Progenitor cell of endocrine pancreas (in vitro differentiated cells): ENCODE measurements at places on chromosomes 5 and 9. TPM values are rescaled to one million over a fixed set of nuclear protein-coding genes. Genes with fewer than 3 reads are reported as not detected.

The BTNL8 gene
- not detected in 2 replicates for total RNA-seq

The GHR gene
- 5.6 and 6.6 TPM in 2 replicates for total RNA-seq

DNA sequence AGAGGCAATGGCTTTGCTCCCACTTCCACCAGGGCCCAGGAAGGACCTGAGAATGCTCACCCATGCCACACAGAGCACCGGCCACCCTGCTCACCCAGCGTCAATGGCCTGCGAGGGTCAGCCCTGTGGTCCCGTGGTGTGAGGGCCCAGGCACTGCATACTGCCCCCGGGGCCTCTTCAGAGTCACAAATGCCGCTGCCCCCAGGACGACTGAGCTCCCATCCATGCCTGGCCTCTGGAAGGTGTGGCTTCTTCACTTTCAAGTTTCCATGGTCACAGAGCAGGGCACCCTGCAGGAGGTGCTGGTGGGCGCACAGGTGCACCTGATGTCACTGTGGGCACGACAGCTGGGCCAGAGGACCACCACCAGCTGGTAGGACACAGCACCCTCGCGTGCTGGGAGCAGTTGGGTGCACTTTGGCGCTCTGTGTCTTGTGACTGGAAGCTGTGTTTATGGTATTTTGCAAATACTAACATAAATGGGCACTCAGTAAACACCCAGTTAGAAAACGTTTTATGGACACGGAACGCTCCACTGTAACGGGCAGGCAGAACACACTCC, 12.5 kb upstream of the ZDHHC11 start:
- DNase-seq: no peak

DNA sequence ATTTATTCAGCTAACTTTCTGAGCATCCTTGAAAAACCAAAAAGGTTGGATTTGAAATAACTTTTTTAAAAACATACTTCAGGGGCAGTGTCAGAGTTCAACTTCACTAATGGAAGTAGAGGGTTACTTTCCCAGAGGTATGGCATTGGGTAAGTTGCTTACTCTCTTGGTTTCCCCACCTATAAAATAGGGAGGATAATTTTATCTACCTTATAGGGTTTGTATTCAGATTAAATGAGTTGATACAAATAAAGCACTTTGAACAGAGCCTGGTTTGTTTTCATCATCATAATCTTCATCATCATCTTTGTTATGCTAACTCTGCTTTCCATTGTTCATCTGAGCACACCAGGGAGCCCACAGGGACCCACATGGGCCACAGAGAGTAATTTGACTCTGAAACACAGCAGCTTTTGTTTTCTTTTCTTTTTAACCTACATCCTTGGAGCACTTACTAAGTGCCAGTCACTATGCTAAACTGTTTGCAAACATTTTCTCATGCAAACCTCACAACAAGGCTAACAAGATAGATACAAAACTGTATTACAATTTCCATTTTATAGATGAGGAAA, 179.1 kb upstream of the SLC24A2 start:
- no peak for DNase-seq

DNA sequence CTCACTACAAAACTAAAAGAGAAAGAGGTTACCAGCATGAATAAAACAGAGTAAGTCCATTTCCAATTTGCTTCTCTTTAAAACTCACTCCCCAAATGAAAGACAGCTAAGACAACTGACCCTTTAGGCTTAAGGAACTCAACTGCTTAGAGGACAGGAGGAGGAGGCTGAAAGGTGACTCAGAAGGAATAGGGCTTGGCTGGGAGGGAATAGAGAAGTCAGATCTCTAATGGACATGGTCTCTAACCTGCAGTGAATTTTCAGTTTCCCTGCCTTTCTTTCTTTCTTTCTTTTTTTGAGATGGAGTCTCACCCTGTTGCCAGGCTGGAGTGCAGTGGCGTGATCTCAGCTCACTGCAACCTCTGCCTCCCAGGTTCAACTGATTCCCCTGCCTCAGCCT, 261.8 kb upstream of the CLINT1 start:
- DNase-seq: no peak

DNA sequence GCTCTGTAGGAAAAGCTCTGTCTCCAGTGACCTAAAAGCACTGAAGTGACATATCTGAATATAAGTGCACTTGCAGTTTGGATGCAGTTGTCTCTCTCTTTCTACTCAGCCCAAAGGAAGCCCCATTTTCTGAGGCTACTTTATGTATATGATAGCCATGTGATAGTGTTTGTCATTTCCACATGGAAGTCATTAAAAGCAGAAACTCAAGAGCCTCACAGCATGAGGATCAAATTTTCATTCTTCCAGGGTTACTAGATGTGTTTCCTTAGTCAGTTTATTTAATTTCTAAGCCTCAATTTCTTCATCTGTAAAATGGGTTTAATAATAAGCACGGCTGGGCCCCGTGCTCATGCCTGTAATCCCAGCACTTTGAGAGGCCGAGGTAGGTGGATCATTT, 36.7 kb downstream of the RNF44 start:
- no peak for DNase-seq

GRCh38 chr9:5453004-5453403, 2.7 kb downstream of the CD274 start:
- no peak for DNase-seq
